IMR-90 (cell line): ENCODE measurements at places on chromosomes 1 and 21.

DNA sequence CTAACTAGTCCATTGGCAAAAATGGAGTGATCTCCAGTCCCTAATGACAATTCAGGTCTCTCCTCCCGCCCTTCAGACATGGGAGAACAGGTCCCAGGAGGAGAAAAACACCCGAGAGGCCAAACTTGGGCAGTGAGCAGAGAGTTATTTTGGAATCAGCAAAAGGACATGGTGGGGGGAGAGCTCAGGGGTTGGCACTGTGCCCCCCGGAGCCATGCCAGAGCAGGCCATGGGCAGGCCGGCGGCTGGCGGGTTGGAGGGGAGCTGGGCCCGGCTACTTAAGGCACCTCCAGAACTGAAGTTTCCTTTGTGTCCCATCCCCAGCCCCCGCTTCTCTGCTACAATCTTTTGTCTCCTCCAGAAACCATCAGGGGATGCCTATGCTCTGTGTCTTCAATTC lies 7.1 kb downstream of the LGR6 start:
- DNase-seq, result no peak

DNA sequence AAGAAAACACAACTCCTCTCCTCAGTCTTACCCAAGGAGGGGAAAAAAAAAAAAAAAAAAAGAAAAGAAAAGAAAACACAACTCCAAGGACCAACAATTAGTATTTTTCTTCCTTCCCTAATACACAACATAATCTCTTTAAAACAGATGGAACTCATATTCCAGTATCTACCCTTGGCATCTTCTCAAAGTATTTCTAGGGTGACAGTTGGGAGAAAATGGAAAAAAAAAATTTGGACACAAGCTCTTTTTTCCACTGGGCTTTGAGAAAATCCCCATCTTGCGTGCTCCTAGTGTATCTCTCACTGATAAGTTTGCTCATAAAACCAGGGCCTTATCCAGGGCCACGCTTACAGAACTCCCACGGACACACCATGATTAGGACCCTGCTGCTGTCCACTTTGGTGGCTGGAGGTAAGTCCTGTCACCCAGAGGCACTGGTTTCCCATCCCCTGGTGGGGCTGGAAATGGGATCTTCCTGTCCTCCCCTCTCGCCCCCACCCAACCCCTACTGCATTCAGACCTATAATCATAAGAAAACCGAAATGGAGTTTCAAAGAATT lies at the start of gene CELA2B:
Gene CELA2B (plus strand): TSS at position 353 of the 563 bp plus-strand sequence. CDS start 22 bp downstream, at position 375.
- DNase-seq, result no peak

GRCh38 chr1:158830904-158831507 lies at the start of gene MNDA:
Gene MNDA (plus strand): TSS chr1:158831351. CDS start chr1:158842154, 10,803 bp downstream.
- DNase-seq, result no peak

DNA sequence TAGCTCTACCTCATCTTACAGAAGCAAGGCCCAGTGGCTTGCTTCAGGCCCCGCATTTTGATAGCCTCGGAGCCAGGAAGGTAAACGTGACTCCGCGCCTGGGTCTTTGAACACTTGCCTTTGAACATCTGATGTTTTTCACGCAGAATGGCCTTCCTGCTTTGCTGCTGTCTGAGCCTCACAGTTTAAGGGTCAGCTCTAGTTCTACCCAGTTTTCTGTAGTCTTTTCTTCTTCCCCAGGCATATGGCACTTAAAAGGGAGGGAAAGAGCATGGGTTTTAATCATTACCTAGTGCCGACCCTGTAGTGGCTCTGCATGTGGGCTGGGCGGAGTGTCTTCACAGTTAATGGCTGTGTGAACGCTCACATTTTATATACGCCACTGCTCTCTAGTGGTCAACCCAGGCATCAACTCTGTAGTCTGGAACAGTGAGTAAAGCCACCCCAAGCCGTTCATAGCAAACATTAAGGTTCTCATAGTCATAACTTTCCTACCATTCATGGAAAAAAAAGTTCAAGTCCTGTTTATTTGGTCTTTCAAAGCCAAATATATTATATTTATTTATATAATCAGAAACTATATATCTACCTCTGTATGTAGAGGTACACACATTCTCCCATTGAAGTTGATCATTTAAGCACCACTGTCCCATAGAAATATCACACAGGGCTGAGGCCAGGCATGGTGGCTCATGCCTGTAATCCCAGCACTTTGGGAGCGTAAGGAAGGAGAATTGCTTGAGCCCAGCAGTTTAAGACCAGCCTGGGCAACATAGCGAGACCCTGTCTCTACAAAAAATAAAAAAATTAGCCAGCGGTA lies 78.1 kb downstream of the IER5 start:
- DNase-seq, result peak; percentile 76

GRCh38 chr21:29174607-29175013 lies 44.2 kb downstream of the MAP3K7CL start:
- peak; percentile 30 for DNase-seq

- peak; percentile 2 for DNase-seq
These were observed 585 bp downstream of the NEGR1 start for GRCh38 chr1:72281637-72282270.

GRCh38 chr1:184940226-184940625 lies 34.1 kb downstream of the NIBAN1 start:
- peak; percentile 37 for DNase-seq

- DNase-seq, result no peak
These were observed 122.7 kb upstream of the FAM78B start for GRCh38 chr1:166289309-166290050.

DNA sequence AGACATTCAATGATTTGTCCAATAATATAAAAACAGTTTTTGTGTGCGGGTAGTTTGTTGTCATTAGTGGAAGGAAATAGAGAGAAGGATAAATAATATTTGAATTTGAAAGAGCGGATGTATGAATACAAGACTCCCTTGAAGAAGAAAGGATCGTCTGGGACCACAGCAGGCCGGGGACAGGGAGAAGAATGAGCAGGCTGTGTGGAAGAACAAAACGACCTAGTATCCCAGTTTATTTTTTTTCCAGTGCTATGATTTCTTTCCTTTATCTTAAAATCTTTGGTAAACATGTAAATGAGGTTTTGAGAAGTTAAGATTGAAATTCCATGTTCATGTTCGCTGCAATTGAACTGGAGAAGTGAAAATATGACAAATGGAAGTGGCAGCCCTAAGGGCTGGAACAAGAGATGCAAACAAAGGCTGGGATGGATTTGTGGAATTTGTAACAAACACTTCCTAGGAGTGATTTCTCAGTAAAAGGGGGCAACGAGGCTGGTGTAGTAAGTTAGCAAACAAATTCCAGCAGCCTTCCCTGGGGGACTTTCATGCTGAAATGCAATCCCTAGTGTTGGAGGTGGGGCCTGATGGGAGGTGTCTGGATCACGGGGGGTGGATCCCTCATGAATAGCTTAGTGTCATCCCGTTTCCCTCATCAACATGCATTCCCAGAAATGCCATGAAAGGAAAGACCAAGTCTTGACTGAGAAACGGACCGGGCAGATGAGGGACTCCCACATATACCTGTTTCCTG lies 10.2 kb upstream of the IFI16 start:
- peak; percentile 88 for DNase-seq

GRCh38 chr1:117611121-117611601 lies 5.3 kb downstream of the TENT5C start:
- no peak for DNase-seq

DNA sequence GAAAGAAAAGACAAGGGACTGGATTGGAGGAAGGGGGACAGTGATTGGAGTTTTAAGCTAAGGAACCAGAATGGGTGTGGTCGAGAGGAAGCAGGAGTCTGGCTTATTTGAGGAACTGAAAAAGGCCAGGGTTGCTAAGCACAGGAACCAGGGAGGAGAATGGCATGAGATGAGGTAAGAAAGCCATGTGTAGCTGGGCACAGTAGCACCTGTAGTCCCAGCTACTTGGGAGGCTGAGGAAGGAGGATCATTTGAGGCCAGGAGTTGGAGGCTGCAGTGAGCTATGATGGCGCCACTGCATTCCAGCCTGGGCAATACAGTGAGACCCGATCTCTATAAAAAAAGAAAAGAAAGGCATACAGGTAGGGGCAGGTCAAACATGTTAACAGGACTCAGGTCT lies 8.1 kb upstream of the KHDRBS1 start:
- no peak for DNase-seq

DNA sequence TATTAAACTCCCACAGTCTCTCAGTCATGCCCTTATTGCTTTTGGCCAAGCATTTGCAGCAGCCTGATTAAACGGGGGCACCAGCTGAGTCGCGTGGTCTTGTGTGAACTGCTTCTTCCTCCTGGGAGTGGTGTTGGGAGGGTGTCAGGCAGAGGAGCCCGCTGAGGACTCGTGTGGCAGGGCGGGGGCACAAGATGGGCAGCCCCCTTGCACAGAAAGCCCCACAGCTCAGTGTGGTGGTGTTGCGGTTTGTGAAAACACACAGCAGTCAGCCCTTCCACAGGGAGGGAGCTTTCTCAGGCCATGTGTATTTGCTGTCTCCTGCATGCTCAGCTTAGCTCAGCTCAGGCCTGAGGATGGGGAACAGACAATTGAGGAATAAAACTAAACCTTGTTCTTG lies 22.4 kb downstream of the PEX14 start:
- DNase-seq, result no peak

GRCh38 chr1:86273066-86273465 lies 116.5 kb upstream of the COL24A1 start:
- DNase-seq, result no peak

- no peak for DNase-seq
These were observed 996.2 kb downstream of the AMY1C start for GRCh38 chr1:104745875-104746274.

DNA sequence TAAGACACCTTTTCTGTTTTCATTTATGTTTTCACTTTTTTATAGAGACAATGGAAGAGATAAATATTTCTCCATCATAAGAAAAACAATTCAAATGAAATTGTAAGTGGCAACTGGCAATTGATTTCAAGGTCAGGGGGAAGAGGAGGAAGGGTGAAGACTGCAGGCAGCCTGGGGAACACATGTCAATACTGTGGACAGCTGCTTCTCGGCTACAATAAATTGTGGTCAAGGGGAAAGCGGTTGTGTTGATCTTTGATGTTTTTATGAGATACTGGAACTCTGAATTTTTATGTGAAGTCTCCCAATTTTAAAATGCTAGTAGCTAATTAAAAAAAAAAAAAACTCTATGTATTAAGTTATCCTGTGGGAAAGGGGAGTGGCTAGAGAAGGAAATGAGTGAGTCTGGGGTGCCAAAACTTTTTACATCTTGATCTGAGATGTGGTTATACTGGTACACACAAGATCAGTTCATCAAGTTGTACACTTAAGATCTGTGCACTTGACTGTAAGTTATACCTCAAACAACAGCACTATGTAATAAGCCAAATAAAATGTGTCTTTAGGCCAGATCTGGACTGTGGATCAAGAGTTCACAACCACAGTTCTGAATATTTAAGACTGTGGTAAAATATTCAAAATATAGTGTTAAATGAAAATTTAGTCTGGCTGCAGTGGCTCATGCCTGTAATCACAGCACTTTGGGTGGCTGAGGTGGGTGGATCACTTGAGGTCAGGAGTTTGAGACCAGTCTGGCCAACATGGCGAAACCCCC lies 18.0 kb downstream of the SSX2IP start:
- DNase-seq, result no peak

GRCh38 chr21:36203603-36203889 lies 46.9 kb downstream of the DOP1B start:
- DNase-seq, result peak; percentile 92

GRCh38 chr1:147892216-147892615 lies 10.4 kb upstream of the GJA8 start:
- no peak for DNase-seq

GRCh38 chr1:62318320-62318755 lies 896 bp downstream of the KANK4 start:
- no peak for DNase-seq

DNA sequence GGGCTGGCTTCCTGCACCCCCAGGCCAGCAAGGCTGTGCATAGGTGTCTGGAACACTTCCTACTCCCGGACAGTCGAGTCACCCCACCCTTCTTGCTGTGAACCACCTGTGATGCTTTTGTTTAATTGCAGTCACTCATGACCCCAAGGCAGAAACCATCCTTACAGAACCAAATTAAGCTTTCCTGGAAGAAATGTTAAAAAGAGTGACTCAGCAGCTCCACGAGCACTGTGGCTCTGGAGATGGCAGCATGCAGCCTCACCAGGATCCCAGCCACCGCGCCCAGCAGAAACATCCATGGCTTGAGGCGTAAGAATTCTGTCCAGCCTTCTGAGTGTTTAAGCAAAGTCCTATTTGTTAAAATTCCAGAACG lies 28.8 kb downstream of the SNAP47 start:
- DNase-seq, result peak; percentile 35

- no peak for DNase-seq
These were observed 1656.1 kb downstream of the KCNT2 start for GRCh38 chr1:194952171-194952570.

DNA sequence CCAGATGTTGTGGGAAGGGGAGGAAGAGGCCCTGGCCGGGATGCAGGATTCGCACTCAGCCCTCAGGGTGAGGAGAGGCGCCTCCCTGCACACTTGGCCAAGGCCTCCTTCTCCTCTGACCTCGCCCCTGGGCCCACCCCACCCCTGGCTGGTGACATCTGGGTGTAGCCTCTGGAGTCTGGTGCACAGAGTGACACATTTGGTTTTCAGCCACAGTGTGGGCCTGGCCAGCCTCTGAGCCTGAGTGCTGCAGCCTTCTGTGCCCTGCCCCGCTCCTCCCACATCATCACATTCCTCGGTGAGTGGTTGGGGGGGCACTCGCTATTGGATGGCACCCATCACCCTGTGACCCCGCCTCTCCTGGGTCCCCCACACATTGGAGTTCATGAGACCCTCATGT lies 45.8 kb downstream of the PRDM16 start:
- no peak for DNase-seq

DNA sequence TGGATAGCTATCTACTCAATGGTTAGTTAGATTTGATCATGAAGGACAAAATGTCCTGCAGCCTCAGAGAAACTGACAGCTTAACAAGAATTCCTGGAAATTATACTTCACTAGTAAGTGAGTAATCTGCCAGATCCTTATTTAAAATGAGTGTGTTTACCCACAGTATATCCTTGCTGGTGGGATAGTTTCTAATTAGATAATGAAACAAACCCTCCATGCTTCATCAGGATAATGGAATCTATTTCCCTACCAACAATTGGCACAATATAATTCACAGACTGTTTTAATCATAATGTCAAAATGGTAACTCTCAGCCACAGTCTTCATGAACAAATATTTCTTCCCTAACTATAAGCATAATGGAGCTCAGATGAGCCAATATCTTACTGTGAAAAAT lies 239.4 kb upstream of the ST6GALNAC5 start:
- no peak for DNase-seq

DNA sequence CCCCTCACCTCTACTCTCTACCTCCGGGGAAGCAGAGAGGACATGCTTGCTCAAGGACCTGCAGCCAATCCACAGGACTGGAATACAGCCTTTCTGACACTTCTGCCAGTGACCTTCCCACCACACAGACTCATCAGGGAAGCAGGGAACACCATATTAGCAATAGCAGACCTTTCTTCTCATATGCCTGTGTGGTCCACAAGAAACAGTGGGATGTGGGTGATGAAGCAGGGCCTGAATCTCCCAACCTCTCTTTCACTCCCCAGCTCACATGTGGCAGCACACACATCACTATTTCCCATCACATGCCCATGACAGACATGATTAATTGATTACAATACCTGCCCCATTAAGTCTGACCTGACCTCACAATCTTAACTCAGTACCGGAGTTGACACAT lies 695.1 kb downstream of the MATN1 start:
- no peak for DNase-seq

GRCh38 chr1:56321150-56321490 lies 258.2 kb downstream of the PLPP3 start:
- no peak for DNase-seq

- DNase-seq, result peak; percentile 20
These were observed 124.1 kb upstream of the KCNK2 start for GRCh38 chr1:214958486-214958885.
